ENCODE measurements at places on chromosomes 1 and 21.

GRCh38 chr1:168939947-168940223 is 166.6 kb upstream of the ATP1B1 start:
- DNase-seq: no peak

- no peak for DNase-seq
Observed at GRCh38 chr1:193367863-193368262, 181.4 kb upstream of the B3GALT2 start.

DNA sequence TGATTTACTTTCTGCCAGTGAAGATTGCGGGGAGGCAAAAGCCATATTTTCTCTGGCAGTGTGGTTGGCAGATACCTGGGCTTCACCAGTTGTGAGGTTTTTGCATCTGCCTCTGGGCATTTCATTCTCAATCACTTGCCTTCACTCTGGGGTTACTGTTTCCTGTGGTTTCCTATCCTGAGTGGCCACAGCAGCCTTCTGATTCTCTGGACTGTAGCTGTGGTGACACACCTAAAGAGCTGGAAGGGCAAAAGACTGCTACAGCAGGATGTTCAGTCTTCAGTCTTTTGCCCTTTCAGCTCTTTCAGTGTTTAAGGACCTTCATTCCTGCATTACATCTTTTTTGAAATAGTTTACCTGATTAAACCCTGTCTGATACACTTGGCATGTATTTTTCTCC is 50.5 kb upstream of the GPR52 start:
- no peak for DNase-seq

DNA sequence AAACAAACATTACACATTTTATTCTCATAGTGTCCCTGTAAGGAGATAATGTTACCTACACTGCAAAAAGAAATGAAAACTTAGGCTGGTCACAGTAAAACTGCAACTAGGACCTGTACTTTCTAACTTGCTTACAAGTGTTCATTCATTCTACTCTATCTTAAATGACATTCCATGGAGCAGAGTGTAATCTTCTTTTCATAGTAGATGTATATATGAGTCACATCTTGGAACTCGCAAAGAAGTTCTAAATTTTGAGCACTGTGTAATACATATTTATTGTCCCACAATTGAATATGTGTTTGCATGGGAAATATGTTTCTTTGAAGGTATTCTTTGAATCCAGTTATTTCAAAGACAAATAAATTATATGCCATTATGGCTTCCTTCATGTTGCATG is 1258.5 kb upstream of the ADGRL2 start:
- no peak for DNase-seq

GRCh38 chr1:193213998-193214397 is 27.6 kb upstream of the B3GALT2 start:
- DNase-seq: no peak

- DNase-seq: no peak
Observed at GRCh38 chr1:111032295-111032897, 68.7 kb upstream of the LRIF1 start.

- no peak for DNase-seq
Observed at GRCh38 chr1:97105531-97105930, 383.9 kb downstream of the PTBP2 start.

- DNase-seq: no peak
Observed at GRCh38 chr1:39205781-39206464, 1.4 kb downstream of the MACF1 start.

GRCh38 chr1:107318932-107319331 is 178.1 kb downstream of the NTNG1 start:
- no peak for DNase-seq

DNA sequence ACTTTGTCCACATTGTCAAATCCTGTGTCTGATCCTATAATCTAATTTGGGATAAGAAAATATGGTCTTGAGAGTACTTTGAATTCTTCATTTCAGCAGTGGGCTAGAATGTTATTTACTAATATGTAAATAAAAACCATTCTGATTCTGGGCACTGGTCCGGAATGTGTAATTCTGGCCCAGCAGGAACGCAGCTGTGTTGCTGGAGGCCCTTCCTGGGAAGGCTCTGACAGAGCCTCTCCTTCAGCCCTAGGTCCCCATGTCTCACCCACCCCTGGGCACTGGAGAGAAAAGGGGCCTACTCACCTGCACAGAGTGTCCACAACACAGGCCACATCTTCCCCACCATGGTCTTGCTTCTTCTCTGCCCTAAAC is 251 bp downstream of the GPA33 start:
- no peak for DNase-seq

GRCh38 chr21:43318841-43319781 is 107.8 kb downstream of the SIK1 start:
- no peak for DNase-seq
